ENCODE measurements at places on chromosomes 1 and 21. TPM values are rescaled to one million over a fixed set of nuclear protein-coding genes. Genes with fewer than 3 reads are reported as not detected.
A peak's percentile ranks its signal among the peaks of the same experiment; 100 is the strongest.

DNA sequence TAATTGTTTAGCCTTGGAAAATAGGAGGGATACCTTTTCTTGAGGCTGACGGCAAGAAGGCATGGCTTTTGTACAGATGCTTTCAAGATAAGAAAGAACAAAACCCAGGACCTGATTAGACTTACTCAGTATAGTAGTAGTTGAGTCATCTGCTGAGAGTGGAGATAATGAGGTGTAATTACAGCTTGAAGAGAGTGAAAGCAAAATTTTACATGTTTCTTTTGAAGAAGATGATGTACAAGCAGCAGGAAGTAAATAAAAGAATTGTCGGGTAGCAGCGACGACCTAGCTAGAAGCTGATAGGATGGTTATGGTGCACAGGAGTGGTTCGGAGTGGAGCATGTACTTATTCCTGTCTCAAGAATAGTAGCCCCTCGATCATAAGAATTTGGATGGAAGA is 6.6 kb downstream of the ANGPTL1 start:
- no peak for DNase-seq

GRCh38 chr1:203536980-203537455 is 43.1 kb downstream of the OPTC start:
- no peak for DNase-seq

DNA sequence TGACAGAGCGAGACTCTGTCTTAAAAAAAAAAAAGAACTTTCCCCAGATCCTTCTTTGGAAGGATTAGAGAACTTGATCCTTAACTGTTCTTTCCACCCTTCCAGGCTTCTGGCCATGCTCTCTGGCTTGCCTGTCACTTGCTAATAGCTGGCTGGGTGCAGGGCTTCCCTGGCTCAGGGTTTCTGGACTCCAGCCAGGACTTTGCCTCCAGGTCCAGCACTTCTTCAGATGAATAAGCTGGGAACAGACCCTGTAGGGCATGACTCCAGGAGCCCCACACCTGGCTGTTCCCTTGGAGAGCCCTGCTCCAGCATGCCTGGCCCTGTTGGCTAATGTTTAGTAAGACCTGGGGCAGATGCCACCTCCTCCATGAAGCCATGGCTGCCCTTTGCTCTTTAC is 3.3 kb upstream of the NT5C1A start:
- no peak for DNase-seq

DNA sequence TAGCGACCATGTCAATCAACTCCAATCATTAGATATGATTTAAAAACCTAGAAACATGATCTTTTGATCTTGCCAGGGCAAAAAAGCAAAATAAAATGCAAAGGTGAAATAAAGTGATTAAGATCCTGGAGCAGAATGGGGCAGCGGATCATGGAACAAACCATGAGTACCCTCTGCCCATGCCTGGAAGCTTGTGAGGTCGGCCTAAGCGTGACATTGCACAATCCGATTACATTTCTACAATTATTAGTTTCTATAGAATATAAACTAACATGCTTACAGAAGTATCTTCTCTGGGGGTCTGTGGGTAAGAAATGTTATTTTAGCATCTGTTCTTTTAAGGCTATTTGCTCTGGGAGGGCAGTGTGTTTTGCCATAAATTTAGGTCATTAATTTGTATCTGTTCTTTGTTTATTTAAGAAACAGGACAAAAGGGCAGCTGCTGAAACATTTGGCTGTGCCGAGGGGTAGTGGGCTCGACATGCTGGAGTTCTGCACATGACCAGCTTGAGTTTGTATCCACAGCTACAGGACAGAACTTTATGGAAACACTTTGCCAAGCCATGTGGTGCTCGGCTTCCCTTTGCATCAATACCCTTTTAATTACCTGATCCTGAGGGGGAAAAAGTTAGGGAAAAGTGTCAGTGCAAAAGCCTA is 55.9 kb downstream of the ZBTB18 start:
- DNase-seq, result no peak

DNA sequence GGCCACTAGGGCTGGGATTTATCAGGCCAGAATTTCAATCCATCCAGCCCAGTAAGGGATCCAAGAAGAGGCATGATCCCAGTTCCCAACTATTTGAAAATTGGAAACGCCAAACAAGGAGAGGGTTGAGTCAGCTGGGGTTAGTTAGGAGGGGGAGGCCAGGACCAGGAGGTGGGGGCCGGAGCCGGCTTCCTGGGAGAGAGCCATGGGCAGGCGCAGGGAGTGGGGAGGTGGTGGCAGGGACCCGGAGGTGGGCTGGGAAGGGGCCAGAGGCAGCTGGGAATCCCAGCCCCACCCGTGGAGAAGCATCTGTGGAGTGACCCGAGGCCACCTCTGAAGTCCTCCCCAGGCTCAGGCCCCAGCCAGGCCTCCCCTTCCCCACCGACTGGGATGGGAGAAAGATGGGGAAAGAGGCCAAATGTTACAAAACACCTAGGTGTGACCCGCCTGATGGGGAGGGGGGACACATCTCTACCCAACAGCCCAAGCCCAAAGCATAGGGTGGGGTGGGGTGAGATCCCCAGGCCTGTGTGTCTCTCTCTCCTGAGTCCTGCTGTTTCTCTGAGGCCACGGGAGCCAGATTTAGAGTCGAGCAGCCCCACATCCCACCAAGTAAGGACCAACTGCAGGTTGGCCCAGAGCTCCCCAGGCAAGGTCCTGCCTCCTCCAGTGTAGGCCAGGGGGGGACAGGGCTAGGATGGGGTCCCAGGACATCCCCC is 10.1 kb downstream of the HSPG2 start:
- DNase-seq, result no peak

DNA sequence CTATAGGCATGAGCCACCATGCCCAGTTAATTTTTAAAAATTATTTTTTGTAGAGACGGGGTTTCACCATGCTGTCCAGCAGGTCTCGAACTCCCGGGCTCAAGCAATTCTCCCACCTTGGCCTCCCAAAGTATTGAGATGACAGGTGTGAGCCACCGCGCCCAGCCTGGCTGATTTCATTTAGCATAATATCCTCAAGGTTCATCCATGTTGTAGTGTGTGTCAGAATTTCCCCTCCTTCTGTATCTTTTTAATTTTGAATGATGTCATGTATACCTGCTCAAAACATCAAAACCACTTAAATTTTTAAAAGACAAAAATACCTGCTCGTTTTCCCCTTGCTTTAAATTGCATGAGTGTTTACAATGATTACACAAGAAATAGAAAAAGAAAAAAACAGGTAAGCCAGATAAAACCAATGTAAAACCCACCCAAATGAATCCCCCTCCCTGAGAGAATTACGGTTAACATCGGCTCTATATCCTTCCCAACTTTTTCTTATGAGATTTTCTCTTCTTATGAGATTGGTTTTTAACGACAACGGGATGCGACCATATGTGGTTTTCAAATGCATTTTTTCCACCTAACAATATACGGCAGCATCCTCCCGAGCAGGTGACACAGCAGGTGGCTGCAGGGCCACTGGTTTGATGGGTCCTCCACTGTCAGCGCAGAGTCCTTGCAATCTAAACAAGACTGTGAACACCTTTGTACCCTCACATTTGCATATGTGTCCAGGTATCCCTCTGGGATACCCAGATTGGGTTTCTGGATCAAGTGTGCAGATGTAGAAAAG is 22.1 kb downstream of the IFFO2 start:
- DNase-seq, result no peak

- peak; percentile 29 for DNase-seq
Measured at GRCh38 chr1:234603221-234604204, 6.5 kb downstream of the IRF2BP2 start.

DNA sequence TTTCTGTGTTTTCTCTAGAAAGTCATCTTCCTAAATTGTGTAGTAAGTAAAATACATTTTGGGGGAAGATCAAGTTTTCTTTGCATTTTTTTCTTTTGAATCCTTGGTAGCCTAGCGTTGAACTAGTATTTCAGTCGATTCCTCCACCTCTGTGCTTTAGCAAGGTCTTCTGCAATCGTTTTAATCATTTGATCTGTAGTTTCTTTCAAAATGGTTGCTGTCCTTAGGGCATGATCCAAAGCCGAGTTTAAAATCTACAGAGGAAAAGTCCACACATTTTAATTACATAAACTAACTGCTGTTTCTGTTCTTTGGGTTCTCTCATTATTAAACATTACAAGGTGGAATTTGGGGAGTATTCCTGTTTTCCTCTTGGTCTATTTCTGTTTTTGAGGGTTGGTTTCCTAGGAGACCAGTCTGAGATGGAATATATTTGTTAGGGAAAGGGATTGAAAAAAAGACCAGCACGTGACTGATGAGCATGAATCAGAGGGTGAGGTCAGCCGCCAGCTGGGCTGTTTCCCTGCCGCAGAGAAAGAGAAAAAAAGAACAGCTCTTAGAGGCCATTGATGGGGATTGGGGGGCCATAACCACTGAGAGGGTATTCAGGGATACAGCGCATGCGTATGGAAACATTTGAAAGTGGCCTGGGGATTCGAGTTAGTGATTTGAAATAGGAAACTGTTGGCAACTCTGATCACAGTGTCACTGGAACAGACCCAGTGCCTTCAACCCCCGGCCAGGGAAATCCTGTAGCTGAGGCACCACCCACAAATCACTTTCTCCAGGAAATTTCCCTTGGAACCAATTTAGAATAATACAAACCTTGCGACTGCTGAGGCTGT is 40.6 kb downstream of the AKNAD1 start:
- peak; percentile 94 for DNase-seq

DNA sequence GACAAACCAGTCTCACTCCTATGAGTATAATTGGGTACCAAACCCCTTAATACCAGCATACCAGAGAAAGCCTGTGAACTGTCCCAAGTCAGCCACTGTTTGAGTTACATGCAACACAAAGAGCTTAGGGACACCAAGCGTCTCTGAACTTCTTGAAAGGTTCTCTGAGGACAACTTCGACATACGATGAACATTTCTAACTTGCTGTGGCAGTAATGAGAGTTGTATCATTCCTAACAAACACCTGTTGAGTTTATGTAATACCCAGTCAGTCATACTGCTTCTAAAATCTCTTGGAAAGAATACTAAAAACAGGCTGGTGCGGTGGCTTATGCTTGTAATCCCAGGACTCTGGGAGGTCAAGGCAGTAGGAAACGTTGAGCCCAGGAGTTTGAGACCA is 18.4 kb downstream of the CCT8 start:
- no peak for DNase-seq

DNA sequence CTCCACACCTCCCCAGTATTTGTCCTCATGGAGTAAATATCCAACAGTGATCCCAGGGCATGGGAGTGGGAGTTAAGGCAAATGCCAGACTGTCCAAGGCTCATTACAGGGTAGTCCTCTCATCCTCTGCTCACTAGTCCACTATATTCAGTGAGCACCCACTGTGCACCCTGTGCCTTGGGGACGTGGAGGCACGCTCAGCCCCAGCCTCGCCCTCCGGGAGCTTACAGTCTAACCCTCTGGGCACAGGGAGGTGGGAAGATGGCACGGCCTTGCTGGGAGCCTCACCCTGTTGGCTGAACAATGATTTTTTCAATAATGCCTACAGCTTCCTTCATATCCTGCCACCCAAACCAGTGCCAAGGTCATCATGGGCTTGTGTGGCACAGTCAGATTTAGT is 2.8 kb downstream of the HES2 start:
- no peak for DNase-seq

- DNase-seq, result no peak
Measured at GRCh38 chr1:46605232-46605631, 1.2 kb upstream of the MKNK1 start.

GRCh38 chr1:157090196-157090647 is 9.4 kb downstream of the ETV3L start:
- peak; percentile 90 for DNase-seq

- DNase-seq, result no peak
Measured at GRCh38 chr1:17232759-17233661, 15.9 kb upstream of the PADI3 start.

Gene ADORA1
- 0.92 TPM for total RNA-seq

Gene DMRTB1
- not detected for total RNA-seq

Gene CDA
- total RNA-seq, result not detected

Gene ASTN1
- total RNA-seq, result not detected

Gene CYP4A11
- total RNA-seq, result not detected

Gene GJA8
- total RNA-seq, result not detected
